Activated CD8-positive, alpha-beta memory T cell treated with anti-CD3 and anti-CD28 coated beads for 1 hour (primary cell): ENCODE measurements at places on chromosomes 4 and X.

DNA sequence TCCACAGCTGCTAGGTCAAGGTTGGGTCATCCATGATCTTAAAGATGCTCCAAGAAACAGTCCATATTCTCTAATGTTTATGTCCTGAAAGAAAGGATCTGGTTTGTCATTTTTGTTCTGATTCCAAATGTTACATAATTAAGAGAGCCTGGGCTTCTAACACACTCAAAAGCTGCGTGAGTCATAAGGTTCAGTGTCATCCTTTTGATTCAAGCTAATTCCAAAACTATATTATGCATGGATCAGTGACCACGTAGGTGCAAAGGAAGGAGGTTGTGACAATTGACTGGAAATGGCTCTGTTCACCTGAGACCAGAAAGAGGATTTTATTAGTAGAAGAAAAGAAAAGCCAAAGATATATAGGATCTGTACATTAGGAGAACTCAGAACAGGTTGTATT is 268.7 kb upstream of the GK2 start:
- no peak for DNase-seq

- no peak for DNase-seq
Measured at GRCh38 chr4:44237643-44238042, 211.0 kb downstream of the KCTD8 start.

DNA sequence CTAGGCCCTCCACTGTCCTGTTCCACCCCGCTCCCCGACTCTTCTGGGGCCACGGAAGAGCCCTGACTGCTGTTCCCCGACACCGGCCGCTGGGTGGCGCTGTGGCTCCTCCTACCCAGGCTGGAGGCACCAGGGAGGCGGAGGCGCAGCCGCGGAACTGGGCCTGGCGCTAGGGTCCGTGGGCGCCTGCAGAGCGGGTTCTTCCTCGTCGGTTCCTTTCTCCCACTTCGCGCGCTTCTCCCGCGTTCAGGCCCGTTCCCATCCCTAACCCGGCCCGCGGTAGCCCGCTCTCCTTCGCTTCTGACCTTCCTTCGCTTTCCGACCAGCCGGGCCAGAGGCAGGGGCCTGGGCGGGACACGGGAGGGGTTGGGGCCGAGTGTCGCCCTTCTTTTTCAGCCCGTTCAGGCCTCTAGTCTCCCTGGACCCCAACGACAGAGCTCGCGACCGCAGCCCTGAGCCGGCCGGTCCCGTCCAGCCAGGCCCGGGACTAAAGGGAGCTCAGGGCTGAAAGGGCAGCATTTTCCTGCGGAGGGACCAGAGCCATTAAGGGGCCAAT is 34.3 kb downstream of the NALF2 start:
- peak; percentile 62 for DNase-seq

DNA sequence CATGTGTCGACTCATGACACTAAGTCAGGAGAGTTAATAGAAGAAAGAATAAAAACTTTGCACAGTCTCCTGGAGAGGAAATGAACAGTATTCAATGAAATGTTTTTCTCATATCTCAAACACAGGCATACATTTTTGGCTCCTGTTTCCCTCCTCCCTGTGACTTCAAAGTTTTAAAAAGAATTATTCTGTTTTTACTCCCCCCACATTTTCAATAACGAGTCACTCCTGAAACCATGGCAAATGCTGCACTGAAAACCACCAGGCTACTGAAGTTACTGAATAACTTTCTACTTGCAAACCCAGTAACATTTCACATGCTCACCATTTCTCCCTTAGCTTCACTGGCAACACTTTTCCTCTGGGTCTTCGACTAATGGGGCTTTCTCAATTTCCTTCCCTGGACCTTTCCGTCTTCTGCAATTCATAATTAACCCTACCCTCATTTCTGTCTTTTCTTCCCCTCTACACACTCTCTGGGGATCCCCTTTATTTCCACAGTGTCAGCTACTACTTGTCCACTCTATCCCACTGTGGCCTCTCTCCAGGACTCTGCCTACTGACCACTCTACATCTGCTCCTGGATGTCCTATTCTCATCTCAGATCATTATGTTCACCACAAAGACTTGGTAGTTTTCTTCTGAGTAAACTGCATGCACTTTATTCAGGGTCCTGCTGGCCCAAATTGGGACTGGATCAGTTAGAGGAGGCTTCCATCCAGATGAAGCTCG is 225.8 kb upstream of the ETNPPL start:
- no peak for DNase-seq

DNA sequence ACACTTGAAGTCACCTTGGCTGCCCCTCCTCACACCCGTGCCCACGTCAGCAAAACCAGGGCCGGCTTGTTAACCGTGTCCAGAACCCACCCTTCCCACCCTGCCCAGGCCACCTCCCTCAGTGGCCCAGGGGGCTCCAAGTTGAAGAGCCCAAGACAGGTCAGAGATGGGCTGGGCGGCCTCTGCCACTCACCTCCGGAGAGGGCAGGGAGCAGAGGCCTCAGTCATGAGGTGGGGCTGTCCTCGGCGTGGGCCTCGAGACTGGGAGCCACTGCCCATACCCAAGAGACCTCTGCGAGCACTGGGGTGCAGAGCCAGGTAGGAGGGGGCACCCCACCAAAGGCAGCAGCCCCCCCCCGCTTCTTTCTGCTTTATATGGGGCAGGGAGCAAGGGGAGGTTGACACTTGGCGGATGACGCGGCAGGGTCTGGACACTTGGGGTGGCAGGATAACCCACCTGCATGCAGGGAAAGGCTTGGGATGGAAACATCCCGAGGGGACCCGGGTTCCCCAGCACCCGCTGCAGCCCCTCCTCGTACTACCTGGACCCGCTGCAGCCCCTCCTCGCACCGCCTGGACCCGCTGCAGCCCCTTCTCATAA is 38.0 kb upstream of the SPON2 start:
- DNase-seq = no peak

DNA sequence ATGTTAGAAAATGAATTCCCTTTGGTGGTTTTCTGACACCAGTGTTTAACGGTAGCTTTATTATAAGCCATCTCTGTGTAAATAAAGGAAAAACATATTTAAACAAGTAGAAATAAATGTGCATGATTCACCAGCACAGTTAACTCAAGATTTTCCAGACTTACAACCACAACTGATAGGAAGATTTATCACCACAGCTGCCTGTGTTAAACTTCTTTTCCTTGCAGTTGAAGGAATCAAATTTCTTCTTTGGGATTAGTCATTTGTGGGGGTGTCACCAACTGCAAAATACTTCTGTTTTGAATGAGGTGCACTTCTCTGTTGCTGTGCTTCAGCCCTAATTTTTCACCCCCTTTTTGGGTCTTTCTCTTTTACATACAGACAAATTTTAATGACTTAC is 128.1 kb upstream of the STK26 start:
- DNase-seq = no peak

- DNase-seq = no peak
Measured at GRCh38 chrX:22365460-22365859, 92.7 kb downstream of the CBLL2 start.

DNA sequence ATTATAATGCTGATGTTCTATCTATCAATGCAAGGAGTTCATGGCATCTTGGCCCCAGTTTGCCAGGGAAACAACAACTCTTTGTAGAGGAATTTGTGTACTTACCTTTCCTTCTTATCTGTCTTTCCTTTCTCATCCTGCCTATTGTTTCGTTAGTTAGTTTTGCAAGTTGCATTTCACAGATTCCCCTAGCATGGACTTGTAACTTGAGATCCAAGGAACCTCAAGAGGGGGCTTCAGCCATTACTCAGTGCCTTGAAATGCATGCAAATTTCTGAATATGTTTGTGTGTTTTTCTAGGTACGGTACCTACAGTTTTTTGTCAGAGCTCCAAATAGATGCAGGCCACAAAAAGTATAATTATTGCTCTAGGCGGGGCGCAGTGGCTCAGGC is 203.6 kb downstream of the LDB2 start:
- DNase-seq = no peak

- no peak for DNase-seq
Measured at GRCh38 chr4:145868637-145869409, 69.8 kb downstream of the ZNF827 start.

- no peak for DNase-seq
Measured at GRCh38 chr4:79399076-79399475, 9.0 kb downstream of the GK2 start.

DNA sequence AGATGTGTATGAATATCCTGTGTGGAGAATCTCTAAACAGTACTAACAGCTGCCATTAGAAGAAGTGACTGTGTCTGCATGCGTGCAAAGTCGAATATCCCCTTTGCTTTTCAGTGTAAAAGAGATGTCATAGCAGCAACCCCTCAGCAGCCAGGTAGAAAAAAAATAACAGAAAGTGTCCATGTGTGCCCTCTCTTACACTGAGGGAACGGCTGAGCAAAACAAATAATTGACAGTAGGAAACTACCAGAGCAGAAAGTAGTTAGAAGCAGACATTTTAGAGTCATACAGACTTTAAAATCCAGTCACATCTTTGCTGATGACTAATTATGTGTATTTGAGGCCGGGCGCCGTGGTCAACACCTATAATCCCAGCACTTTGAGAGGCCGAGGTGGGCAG is 370.8 kb downstream of the GPM6A start:
- DNase-seq = no peak

- DNase-seq = no peak
Measured at GRCh38 chr4:152424977-152425376, 110.9 kb downstream of the FBXW7 start.

DNA sequence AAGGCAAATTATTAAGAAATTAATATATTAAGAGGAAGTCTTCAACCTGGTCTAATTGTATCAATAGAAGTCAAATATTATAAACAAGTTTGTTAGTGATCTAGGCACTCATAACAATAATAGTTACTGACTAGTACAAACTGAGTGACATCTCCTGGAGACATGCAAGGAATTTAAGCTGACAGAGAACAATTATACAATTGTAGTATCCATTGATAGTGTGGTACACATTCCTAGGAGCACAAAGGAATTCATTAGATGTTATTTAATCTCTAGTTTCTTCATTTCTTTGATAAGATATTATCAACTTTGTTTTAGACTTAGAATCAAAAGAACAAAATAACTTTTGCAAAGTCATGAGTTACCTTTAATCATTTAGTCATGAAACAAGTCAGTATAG is 1048.6 kb downstream of the PCDH7 start:
- no peak for DNase-seq

DNA sequence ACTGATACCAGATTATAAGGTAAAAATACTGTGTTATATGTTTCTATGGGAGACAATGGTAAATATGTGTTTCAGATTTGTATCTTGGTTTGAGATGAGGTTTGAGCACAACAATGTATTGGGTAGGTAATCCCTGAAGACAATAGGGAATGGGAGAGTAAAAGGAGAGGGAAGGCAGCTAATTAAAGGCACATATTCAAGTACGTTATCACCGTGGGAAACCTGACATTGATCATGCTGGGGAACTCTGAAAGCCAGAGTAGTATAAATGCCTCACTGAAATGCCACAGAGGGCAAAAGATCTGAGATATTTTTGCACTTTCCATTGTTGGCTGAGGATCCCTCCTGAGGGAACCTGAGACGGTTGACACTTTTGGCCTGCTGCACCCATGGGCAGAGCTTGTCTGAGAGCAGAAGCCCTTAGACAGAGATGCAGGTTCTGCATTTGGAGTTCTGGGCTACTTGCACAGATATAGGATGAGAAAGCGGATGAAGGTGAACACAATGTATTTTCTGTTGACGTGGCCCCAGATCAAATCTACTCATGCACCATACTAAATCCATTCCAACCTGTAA is 506.7 kb downstream of the PCDH18 start:
- no peak for DNase-seq

DNA sequence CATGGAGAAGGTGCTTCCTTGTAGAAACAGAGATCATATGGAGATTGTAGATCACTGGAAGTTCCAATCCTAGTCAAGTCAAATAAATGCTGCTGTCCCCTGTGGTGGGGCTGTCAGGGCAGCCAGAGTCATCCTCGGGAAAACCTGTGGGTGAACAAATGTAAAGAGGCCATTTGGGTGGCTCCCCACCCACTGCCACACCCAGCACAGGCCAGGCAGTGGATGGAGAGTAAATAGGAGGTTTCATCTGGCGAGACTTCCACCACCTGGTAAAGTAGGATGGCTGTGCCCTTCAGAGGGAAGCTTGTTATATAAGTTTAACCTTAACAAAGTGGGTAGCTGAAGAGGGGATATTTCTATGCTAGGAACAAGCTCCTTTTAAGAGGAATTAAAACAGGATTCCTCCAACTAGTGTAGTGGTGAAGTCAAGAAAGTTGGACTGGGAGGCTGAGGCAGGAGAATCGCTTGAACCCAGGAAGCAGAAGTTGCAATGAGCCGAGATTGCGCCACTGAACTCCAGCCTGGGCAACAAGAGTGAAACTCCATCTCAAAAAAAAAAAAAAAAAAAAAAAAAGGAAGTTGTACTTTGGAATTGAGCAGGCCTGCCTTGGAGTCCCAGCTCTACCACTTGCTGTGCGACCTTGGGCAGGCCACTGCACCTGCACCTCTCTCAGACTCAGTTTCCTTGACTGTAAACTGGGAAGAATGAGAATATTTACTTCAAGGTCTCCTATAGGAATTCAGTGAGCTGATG is 273.7 kb downstream of the PTTG2 start:
- no peak for DNase-seq

DNA sequence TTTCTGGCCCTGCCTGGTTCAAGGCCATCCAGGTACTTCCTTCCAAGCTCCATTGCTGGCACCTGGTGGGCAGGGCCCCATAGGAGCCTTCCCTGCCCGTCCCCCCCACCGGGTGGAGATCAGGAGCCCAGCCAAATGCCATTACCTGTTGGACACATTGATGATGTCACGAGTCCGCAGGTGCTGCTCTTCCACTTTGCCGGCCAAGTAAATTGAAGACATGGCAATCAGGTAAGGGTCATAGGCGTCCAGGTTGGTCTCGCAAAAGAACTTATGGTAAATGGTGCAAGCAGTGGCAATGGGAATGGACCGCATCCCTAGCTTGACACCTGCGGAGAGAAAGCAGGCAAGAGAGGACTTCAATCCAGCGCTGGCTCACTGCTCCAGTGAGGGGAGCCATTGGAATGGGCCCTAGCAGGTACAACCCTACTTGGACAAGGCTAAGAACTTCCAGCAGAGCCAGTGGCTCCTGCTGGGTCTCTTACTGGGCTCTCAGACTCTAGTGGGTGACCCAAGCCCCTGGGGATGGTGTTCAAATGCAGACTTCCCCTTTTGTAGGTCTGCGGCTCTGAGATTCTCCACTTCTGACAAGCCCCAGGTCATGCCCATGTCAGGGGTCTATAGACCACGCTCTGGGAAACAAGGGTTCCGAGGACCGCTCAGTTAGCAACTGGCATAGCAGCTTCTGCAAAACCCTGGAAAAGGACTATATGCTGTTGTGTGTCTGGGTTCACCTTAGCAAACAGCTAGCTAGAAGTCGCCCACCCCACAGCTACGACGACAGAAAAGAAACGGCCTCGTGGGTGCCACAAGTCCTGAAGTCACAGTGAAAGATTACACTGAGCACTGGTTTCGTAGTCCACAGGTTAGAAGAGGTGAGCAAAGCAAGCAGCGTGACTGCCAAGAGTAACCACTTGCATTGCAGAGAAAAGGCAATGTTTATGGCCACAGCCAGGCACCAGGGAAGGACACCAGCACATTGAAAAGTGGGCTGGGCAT is 2.8 kb downstream of the CCNQ start:
- DNase-seq = no peak

GRCh38 chr4:184270808-184271413 is 53.2 kb upstream of the ENPP6 start:
- no peak for DNase-seq

GRCh38 chr4:154618708-154619315 is 6.4 kb upstream of the FGG start:
- no peak for DNase-seq
